Left lung (tissue), 14 donors: ENCODE measurements at places on chromosomes 5 and 9. TPM values are rescaled to one million over a fixed set of nuclear protein-coding genes. Genes with fewer than 3 reads are reported as not detected.

The RLN2 gene
- 2.3 TPM for total RNA-seq

The SPTAN1 gene
- total RNA-seq, result 329 TPM

The MTX3 gene
- total RNA-seq, result 16.3 TPM

The AOPEP gene
- 74.3 TPM for total RNA-seq

The PCDHGC4 gene
- 0.79 TPM for total RNA-seq

The PLK2 gene
- 53.6 TPM for total RNA-seq

The CEP120 gene
- 17.9 TPM for total RNA-seq

The ANGPTL2 gene
- 26.2 TPM for total RNA-seq

The SLC26A2 gene
- total RNA-seq, result 18.5 TPM

The ANXA1 gene
- 563 TPM for total RNA-seq

DNA sequence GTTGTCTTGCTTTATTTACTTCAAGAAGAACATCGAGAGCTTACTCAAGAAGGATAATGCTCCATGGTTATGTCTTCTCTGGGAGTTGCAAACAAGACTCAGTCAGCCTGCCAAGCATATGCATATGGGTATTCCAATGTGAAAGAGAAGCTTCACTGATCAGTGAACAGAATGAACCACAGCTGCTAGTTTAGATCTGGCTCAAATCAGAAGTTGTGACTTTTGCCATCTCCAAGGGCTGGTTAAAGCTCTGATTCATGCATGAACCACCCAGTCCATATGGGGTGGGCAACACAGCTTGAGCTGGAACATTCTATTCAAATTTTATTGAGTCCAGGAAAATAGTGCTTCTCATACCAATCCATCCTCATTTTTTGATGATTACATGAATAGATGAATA lies 50.0 kb downstream of the ATPSCKMT start:
- no peak for DNase-seq

DNA sequence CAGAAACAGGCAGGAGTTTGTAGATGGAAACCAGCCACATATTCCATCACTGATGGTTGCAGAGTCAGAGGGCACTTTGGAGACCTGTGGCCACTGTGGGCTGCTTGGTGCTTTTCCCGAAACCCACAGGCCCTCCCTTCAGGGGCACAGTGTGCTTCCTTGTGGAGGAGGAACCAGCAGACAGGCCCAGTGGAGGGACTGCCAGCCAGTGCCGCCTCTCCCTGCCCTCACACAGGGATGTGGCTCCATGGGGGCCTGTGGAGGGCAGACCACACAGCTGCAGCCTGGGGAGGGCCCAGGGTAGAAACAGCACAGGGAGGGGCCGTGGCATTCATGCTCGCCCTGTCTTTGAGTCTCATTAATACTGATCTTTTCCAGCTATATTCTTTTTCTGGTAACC lies 35.2 kb downstream of the CEP72 start:
- DNase-seq, result no peak

DNA sequence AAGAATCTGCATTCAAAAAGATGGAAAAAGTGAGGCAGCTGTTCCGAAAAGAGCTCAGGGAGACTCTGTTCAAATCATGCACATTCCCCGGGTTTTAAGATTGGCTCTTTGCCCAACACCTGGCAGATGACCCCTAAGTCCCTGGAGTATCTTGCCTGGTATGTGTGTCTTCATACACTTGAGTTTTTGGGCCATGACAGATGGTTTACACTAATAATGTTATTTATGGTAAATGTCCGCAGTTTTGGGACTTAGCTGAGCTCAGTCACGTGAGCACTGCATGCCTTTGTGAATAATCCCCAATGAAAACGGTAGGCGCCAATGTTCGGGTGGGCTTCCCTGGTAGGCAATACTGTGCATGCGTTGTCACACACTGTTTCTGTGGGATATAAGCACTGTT lies 316.1 kb downstream of the PRDM9 start:
- DNase-seq, result no peak

DNA sequence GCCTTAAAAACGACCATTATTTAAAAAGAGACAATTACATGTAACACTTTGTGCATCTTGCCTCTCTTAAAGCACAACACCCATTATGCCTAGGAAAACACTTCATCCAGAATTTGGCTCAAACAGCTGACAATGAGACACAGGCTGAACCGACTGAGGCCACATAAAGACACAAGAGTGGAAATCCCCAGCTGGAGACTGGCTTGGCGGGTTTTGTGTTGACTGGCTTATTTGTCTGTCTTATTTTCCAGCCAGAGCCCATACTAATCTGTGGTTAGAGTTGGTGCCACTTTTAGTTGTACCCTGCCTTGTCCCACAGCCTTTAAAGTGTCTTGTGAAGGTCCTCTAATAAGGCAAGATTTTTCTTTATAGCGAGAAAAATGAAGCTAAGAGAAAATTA lies 21.2 kb downstream of the TRIM14 start:
- no peak for DNase-seq

- no peak for DNase-seq
These were observed 55.0 kb downstream of the CD180 start for GRCh38 chr5:67141644-67142043.

DNA sequence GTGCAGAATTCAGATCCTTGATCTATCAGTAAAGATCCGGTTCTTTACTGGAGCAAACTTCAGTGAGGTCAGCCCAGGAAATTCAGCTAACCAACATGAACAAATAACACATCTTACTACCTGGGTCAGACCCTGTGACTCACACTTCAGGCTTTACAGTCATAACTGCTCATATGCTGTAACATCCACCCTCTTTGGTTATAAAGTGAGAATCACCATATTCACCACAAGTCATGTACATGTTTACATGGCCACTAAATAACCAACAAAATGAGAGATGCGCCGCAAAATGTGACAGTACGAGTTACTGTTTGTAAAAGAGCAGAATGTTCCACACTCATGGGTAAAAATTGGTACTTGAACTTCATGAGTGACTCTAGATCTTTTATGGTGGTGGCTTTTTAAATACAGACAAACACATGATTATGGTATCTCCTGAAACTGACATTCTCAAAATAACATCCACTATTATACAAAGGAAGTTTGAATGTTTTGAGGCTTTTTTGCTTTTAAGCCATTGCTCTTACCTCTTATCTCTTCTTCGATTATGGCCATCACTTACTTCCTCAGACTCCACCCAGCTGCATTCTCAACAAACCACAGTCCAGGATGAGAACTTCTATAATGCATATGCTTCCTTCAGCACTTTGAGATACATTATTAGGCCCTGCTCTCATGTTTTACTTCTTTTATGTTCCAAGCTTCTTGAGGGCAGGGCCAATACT lies 516.6 kb downstream of the RAB3C start:
- DNase-seq, result no peak

- DNase-seq, result peak; percentile 50
These were observed 2.8 kb downstream of the ZNF608 start for GRCh38 chr5:124743602-124744169.

DNA sequence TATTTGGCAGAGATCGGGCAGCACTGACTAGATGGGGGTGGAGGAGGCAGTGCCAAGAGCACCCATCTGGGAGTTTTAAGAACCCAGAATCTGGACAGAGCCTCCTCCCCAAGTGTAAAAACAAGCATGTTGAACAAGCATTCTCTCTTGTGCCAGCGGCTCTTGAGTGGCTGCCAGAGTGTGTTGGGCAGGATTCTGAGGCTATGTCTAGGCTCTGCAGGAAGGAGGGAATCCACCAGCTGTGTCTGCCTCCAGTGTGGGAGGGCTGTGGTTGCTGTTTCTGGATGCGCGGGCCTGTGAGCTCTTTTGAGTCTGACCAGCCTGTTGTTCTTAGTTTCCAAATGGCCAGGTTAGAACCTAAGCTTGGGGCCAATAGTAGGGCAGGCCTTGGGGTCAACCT lies 39.8 kb downstream of the HMCN2 start:
- DNase-seq, result no peak

- no peak for DNase-seq
These were observed 41.9 kb upstream of the RIC1 start for GRCh38 chr9:5587024-5587423.

DNA sequence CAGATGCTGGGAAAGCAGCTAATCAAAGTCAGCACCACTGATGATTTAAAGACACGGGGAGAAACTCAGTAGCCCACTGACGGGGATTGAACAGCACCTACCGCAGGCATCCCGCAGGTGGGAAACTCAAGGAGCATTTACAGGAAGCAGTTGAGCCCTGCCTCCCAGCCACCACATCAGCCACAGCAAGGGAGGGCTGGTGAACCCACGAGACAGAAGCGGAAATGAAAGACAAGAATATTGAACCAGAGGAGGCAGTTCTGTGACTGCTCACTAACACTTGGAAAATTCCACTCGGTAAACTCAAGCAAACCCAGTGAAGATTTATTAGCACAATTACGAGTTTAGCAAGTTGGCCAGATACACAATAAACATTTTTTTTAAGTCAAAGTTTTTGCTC lies 10.6 kb upstream of the FAM163B start:
- DNase-seq, result no peak

DNA sequence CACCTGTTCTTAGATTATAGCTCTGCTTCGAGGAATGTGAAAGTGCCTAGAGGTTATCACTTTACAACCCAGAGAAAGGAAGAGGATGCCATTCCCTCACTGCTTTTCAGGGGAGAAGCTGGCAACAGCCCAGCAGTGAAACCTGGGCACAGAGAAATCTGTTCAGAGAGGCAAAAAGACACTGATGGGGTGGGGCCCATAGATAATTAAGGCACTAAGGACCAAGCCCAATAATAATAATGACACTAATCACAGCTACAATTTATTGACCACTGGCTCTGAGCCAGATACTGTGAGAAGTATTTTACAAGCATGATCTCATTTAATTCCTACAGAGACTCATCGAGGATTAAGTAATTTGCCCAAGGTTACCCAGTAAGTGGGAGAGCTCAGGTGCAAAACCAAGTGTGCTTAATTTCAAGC lies 168.3 kb downstream of the PIK3R1 start:
- no peak for DNase-seq

DNA sequence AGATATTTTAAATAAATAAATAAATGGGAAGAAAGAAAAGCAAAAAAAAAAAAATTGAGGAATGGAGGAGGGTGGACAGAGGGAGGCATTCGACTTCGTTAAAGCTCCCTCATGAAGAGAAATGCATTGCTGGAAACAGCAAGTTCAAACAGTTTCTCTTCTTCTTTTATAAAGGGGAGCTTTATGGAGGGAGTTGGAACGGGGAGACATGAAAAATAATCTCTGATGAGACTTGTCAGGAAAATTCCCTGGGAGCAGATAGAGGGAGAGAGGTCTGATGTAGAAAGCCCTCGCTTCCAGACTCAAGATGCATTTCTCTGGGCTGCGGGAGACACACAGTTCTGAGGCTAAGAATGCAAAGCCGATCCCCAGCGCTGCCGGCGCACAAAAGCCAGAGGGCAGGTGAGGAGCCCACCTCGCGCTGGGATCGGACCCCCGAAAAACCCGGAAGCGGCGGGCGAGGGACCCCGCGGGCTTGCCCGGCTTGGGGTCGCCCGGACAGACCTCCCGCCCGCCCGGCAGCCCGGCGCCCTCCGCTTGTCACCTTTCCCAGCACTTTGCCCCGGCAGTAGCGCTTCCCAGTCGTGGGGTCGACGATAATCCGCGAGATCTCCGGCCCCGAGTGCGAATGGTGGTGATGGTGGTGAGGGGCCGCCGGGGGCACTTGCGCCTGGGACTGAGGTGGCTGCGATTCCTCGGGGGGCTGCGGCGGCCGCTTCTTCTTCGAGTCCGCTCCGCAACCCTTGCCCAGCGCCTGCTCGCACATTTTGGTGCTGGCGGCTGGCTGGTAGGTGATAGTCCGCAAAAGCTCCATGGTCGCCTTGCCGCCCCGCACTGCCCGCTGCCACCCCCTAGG lies 512 bp downstream of the PLK2 start:
- peak; percentile 48 for DNase-seq

DNA sequence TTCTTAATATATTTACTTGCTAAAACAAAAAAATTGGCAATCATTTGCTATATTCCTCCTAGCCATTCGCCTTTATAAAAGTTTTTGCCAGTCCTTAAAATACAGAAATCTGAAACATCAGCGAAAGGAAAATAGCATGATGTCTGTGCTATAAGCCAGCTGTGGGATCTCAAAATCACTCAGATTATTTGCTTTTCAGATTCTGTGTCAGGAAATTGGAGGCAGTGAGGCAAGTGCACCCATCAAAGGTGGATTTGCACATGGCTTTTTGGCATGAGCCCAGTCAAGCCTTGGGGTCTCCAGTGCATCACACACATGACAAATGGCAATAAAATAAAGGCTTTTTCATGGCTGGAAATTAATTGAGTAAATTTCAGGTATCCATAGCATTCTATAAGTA lies 196.8 kb upstream of the DAPK1 start:
- no peak for DNase-seq

DNA sequence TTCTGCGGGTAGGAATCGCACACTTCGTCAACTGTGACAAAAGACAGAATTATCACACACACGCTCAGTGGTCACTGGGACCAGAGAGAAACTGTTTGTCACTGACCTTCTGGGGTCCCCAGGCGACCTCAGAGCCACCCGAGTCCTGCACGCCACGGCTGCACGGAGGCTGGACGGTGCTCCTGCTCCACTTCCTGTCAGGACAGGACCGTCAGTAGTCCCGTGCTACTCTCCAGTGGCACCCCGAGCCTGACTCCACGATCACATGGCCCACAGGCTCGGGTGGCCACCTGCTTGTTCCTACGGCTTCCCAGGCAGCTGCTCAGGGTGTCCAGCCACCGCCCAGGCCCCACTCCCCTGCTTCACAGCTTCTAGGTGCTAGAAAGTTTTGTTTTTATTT lies 17.9 kb downstream of the MRNIP start:
- peak; percentile 24 for DNase-seq

DNA sequence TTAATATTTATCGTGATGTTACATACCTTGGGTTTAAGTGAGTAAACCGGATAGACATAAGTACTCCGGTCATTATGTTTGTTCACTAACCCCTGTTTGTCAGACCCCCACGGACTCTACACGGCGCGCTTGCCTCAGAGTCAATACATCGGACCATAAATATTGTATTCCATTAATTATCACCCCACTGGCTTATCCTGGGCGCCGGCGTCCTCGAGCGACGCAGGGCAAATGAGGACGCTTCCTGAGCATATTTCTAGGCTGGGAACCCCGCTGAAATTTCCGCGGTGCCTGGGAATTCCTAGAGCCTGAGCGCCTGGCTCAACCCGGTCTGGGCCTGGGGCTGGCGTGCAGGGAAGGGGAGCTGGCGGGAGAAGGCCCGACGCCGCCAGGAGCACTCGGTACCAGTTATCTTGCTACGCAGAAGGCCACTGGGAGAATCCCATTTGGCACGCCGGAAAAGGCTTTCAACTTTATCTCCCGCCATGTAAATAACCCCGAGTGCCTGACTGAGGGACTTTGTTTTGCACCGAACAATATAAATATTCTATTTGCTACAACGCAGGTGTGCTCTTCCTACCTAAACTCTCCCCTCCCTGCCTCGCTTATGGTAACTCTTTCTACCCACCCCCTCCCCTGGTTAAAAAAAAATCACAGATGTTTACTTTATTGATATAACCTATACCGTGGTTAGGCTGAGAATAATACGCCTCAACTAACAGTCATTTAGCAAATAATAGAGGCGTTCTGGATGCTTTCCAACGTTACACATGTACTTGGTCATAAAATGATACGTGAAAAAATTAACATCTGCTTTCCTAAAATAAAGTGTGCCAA lies 19.4 kb downstream of the NR2F1 start:
- no peak for DNase-seq

GRCh38 chr9:91103931-91104330 lies 257.8 kb downstream of the AUH start:
- no peak for DNase-seq
